ENCODE measurements at places on chromosomes 4 and X.
A peak's percentile ranks its signal among the peaks of the same experiment; 100 is the strongest.

GRCh38 chr4:10656988-10657387 lies 27.6 kb downstream of the CLNK start:
- DNase-seq: no peak

DNA sequence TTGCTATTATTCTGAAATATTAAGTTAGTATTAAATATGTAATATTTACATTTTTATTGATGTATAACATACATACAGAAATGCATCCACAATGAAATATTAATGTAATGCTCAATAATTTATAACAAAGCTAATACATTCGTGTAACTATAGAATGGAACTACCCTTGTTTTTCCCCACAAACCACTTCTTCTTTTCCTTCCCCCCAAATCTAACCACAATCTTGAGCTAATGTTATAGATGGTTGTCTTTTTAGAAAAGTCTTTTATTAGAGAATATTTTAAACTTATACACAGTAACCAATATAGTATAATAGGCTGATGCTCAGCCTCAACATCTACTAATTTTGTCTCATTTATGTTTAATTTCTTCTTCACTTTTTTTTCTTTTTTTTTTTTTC lies 4.5 kb upstream of the ZNF732 start:
- no peak for DNase-seq

DNA sequence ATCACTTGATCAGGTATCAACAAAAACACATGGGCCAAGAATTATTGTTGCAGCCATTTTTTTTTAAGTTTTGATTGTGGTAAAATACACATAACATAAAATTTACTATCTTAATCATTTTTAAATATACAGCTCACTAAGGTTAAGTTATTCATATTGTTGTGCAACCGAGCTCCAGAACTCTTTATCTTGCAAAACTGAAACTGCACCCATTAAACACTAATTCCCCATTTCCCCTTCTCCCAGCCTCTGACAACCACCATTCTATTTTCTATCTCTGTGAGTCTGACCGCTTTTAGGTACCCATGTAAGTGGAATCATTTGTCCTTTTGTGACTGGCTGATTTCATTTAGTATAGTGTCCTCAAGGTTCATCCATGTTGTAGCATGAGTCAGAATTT lies 126.2 kb upstream of the NDP start:
- DNase-seq: no peak

GRCh38 chr4:144906181-144906925 lies 191.6 kb downstream of the ANAPC10 start:
- DNase-seq: no peak

- DNase-seq: no peak
These were observed 3.8 kb upstream of the CITED1 start for GRCh38 chrX:72309297-72310071.

- DNase-seq: no peak
These were observed 28.9 kb downstream of the PDK3 start for GRCh38 chrX:24493740-24494581.

GRCh38 chr4:133402616-133403015 lies 253.5 kb downstream of the PCDH10 start:
- DNase-seq: no peak

- DNase-seq: no peak
These were observed 766.0 kb downstream of the TRIML1 start for GRCh38 chr4:188905248-188905647.

DNA sequence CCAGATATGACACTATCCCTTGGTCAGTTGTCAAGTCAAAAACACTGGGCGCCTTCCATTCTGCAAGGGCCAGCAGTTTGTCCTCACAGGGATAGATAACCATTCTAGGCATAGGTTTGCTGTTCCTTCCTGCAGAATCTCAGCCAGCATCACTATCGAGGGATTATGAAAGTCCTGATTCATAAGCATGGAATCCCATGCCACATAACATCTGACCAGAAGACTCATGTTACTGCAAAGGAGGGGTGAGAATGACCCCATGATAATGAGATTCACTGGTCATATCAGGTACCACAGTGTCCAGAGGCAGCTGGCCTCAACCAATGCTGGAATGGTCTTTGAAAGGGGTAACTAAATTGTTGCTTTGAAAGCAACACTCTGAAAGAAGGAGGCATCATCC lies 84.7 kb downstream of the OTC start:
- DNase-seq: no peak

DNA sequence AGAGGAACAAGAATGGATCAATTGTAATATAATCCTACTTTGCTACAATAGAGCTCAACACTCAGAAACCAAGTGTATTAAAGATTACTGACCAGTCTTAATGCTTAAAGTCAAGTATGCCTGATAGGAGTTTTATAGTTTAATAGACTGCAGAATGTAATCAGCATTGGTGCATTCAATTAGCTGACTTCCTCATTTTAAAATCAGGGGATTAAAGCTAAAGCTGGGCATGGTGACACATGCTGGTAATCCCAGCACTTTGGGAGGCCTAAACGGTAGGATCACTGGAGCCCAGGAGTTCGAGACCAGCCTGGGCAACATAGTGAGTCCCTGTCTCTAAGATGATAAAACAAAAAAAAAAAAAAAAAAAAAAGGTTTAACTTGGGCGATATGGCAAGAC lies 10.8 kb downstream of the HNRNPDL start:
- DNase-seq: no peak

DNA sequence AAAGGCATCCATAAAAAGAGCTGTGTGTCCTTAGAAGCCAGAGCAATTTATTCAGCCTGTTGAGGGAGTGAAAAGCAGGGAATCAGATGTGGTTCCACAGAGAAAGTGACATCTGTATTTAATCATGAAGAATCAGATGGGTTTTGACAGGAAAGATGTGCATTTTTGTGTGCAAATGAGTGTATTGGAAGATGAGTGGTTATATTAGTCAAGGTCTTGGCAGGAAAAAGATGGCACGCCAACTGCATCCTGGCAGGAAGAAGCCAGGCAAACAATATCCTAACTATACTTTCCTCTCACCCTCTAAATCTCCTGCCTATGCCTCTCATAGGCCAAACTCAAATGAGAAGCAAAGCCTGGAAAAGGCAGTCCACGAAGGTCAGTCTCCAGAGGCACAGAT lies 59.1 kb downstream of the SCFD2 start:
- DNase-seq: no peak

DNA sequence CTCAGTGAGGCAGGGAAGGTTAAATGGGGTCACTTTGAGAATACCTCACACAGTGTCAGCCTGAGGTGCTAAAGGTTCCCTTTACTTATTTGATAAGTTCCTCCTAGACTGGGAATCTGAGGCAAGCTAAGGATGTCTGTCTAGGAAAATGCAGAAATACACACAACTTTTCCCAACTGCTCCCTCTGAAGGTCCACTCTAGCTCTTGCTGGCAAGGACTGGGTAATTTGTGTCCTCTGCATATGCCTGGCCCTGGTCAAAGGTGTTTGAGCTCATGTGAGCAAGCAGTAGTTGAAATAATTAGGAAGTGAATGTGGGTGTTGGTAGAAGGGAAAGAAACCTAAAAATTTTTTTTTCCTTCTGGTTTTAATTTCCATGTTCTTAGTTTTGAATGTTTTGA lies 21.3 kb downstream of the TXLNG start:
- DNase-seq: no peak

- DNase-seq: no peak
These were observed 27.9 kb downstream of the RAB40AL start for GRCh38 chrX:102964940-102965339.

GRCh38 chr4:114465766-114466165 lies 132.8 kb upstream of the UGT8 start:
- DNase-seq: no peak

DNA sequence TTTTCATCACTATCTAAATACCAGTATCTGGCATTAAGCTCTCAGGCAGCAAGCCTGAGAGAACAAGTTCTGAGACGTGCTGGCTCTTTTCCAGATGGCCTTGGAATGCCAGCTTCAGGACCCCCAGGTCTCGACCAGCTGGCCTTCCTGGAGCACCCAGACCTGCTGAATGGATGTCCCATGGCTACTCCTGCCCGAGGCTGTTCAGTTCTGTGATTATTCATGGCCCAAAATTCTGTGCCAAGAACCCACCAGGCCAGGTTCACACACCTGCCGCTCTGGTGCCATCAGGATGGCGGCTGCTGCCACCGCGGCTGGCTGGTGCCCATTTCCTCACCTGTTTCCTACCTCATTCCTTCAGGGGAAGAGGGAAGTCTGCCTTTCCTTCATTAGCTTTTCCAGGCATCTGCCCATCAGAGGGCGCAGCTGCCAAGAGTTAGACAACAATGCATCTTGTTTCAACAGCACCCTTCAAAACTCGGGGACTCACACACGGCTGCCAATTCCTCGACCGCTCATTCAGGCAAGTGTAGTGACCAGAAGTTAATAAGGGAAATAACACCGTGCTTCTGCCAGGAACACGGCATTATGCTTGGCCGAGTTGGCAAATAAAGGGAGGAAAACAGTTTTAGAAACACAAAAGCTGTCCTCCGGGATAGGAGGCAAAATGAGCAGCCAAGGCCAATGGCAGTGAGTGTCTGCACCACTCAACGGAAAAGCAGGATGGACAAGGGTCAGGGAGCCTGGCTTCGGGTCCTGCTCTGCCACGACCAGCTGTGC lies 173.8 kb downstream of the NSUN7 start:
- DNase-seq: no peak

GRCh38 chrX:16320765-16321355 lies 153.6 kb downstream of the MAGEB17 start:
- no peak for DNase-seq

DNA sequence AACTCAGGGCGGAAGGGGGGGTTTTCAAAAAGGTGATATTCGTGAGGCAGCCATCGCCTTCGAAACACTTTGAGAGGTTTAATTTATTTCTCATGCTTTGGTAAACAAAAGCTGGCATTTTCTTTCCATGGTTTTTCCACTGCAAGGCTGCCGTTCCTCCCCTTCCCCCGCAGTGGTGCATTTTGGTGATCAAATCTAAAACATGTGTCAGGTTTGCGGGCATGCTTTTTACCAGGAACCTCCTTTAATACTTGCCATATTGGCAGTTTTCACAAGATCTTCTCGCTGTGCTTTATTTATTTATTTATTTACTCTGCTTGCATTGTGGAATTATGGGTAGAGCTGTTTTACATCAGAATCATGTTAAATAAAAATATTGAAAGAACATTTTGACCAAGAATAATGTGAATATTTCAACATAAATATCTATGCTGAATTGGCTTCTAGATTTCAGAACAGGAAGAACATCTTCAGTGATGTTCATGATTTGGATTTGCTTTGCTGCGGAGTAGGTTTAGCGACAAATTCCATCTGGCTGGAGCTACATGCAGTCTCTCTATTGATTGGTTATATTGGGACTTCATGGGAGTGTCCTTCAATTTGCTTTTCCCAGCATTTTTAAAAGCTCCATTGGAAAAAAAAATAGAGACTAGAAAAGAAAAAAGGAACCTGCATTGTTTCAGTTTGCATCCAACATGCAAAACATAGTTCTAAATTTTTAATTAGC lies 54.4 kb downstream of the STOX2 start:
- no peak for DNase-seq

DNA sequence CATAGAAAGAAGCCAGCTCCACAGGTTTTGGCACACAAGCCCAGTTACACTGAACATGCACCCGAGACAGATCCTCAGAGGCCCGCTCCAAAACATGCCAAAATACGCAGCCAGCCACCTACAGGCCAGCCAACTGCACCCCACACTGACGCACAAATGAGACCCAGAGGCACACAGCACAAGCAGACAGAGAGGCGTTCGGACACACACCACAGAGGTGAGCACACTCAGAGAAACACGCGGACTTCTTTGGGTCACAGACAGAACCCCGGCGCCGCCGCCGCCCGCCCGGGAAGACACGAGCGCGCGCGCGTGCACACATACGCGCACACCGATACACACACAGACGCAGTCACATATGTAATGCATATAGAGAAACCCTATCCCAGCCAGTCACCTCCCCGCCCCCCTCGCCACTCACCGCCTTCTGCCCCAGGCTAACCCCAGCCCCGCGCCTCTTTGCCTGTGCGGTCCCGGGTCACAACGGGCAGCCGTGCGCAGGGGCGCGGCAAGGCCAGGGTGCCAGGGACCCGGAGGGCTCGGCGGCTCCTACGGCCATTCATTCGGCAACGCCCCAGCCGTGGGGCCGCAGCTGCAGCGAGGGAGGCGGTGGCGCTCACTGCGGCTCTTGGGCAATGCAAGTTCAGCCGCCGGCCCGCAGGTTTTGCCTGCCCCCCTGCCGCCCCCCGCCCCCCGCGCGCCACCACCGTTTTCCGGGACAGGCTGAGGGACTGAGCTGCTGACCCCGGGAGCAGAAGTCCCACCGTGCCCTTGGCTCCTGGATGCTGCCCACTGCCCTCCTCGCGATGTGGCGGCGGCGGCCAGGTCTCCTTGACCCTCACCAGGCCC lies 553 bp downstream of the SEPTIN6 start:
- peak; percentile 43 for DNase-seq

- DNase-seq: no peak
These were observed 23.3 kb downstream of the FRYL start for GRCh38 chr4:48756689-48757220.

DNA sequence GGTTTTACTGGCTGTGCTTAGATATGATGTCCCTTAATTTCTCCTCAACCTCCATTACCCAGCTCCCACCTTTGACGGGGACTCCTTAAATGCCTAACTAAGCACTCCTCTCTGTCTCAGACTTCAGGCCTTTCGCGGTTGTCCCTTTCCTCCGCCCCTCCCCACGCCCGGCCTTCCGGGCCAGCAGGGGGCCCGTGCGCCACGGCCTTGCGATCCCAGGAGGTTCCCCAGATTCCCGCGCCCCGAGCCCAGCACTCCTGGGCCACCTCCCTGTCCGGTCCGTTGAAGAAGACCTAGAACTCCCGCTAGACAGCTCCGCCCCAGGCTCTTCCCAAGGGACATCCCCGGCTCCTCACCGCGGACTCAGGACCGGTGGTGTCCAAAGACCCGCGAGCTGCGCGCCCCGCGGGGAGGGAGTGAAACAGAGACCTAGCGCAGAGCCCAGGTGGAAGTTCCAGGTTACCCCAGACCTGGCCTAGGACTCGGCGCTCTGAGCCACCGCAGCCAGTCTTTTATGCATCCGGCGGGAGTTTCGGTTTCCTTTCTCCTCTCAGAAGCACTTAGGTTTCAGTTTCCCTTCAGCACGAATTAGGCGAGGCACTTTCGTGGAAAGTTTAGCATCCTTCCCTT lies at the start of gene DDX60:
TSS of gene DDX60 (minus strand) at position 487 of the 630 bp plus-strand sequence. CDS start 7,493 bp downstream, outside the sequence.
- peak; percentile 51 for DNase-seq

- DNase-seq: no peak
These were observed 598.4 kb upstream of the FTHL17 start for GRCh38 chrX:31670245-31670644.

- no peak for DNase-seq
These were observed 71.9 kb upstream of the PHOX2B start for GRCh38 chr4:41820473-41820872.

GRCh38 chr4:143046454-143046853 lies 138.3 kb upstream of the USP38 start:
- no peak for DNase-seq

GRCh38 chr4:968221-968620 lies 5.1 kb downstream of the DGKQ start:
- DNase-seq: no peak

DNA sequence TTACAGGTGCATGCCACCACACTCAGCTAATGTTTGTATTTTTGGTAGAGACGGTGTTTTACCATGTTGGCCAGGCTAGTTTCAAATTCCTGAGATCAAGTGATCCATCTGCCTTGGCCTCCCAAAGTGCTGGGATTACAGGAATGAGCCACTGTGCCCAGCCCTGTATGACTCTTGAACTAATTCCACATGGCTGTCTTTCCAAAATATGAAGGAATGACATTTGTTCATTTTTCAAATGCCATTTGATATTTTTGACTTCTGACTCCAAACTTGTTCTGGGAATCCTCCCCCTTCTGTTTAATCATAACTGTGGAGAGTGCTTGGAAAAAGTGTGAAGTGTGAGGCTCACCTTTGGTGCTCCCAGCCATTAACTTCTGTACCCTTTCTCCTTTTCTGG lies 119.2 kb downstream of the NHS start:
- no peak for DNase-seq

GRCh38 chrX:110276778-110277177 lies 41.1 kb downstream of the AMMECR1 start:
- no peak for DNase-seq
